Activated CD4-positive, alpha-beta T cell treated with anti-CD3 and anti-CD28 coated beads for 48 hours (primary cell): ENCODE measurements at places on chromosomes 16 and 17.

- DNase-seq, result no peak
Observed at GRCh38 chr16:49580751-49581303, 207.2 kb downstream of the C16orf78 start.

- DNase-seq, result no peak
Observed at GRCh38 chr16:27699540-27699939, 149.6 kb downstream of the KATNIP start.

- no peak for DNase-seq
Observed at GRCh38 chr17:62756198-62756597, 51.9 kb downstream of the MARCHF10 start.

- DNase-seq, result no peak
Observed at GRCh38 chr17:82629748-82630147, 18.5 kb downstream of the WDR45B start.

GRCh38 chr17:64240261-64240740 is 22.8 kb downstream of the TEX2 start:
- DNase-seq, result no peak

DNA sequence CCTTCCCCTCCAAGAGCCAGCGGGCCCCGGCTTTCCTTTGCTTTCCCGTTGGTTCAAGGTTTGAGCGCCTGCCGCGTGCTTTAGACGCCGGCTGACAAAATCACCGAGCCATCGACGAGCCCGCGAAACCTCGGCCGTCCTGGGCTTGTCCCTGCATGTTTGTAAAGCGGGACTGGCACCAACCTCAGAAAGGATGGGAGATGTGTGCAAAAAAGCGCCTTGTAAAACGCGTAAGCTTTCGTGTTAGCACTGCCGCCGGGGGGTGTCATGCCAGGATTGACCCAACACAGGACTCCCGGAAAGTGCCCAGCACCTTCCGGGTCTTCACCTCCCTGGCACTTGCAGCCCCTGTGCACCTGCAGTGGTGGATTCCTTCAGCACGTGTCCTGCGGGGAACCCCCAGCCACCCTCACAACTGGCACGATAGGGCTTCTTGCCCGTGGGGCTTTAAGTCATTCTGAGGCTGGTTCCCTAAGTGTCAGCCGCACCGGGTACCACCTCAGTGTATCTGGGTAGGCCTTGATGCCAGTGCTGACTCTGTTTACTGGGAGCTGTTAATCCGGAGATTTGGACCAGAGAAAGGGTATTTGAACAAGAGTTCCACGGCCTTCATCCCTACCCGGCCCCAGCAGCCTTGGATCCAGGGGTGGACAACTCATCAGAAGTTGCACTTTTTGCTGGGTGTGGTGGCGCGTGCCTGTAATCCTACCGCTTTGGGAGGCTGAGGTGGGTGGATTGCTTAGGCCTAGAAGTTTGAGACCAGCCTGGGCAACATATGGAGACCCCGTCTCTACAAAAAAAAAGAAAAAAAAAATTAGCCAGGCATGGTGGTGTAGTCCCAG is 817 bp downstream of the NDUFAF8 start:
- DNase-seq, result peak; percentile 73

- no peak for DNase-seq
Observed at GRCh38 chr17:6643451-6644125, 2.7 kb downstream of the TXNDC17 start.

GRCh38 chr17:10328971-10329923 is 43.6 kb downstream of the MYH13 start:
- DNase-seq, result no peak

DNA sequence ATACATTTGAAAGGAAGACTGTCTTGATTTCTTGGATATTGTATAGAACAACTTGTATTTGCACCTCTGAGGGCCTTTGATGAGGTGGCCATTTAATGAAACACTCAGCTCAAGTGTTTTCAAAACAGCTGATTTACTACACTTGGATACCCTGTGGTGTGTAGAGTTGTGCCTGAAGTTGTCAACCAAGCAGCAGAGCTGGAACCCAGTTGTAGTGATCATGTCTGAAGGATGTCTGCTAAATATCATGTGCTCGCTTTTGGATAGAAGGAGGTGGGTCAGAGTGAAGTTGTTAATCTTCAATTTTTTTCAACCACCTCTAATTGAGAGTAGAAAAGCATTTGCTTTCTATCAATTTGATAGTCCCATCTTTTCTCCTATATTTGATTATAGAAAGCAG is 175.9 kb upstream of the TBX2 start:
- no peak for DNase-seq

DNA sequence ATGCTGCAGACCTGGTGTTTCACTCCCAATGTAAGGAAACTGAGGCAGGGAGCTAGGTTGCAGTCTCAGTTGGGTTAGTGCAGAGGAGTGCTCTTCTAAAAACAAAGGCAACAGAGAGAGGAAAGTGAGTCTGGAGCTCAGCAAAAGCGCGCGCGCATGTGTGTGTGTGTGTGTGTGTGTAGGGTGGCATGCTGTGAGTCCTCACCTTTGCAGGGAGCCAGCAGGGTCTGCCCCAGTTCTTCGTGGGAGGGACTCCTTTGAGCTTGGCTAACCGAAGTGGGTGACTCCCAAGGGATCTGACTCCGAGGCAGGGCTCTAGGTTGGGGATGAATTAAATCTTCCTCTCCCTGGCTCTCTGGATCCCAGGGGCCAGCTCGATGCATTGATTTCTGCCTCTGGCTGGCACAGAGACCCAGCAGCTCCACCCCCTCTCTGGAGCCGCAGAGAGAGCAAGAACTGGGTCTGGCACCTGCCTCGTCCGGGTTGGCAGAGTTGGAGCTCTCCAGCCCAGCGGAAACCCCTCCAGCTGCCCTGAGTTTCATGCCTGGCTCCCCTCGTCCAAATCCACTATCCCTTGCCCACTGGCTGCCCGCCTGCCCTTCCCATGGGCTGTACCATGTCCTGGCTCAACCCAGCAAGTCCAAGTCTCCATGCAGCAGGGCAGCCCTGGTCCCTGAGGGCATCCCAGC is 1.3 kb upstream of the BTBD17 start:
- DNase-seq, result no peak

GRCh38 chr16:67535201-67535600 is 6.6 kb downstream of the RIPOR1 start:
- DNase-seq, result no peak

- no peak for DNase-seq
Observed at GRCh38 chr17:63688396-63689020, 11.4 kb downstream of the LIMD2 start.

GRCh38 chr16:17313085-17313611 is 157.6 kb downstream of the XYLT1 start:
- no peak for DNase-seq

DNA sequence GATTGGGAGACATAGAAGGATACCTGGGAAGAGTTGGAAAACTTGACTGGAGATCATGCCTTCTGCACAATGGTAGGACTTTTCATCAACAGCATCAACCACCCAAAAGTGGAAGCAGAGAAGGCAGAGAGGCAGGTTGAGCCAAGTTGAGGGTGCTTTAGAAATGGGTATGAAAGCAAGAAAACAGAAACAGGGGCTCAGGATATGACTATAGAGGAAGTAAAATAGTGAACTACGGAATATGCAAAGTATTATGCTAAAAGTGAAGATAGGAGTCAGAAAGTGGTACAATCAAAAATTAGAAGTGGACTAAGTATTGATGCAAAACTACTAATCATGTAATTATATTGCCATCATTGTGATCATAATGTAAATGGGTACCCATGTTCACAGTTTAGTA is 16.1 kb upstream of the ARHGAP44 start:
- no peak for DNase-seq

DNA sequence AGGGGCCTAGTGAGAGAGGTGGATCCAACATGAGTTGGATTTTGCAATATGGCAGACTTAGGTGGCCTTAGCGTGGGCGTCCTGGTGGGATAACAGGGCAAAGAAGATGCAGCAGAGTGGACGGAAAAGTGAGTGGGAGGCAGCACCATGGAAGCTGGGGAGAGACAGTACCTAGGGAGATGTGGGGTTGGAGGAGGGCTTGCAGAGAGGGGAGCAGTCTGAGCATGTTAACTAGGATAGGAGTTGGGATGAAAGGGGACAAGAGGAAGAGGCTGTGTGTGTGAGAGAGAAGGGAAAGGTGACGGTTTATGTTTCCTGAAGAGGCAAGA is 120.1 kb downstream of the NTN1 start:
- DNase-seq, result no peak

GRCh38 chr17:48843187-48843900 is 12.5 kb downstream of the CALCOCO2 start:
- no peak for DNase-seq

- peak; percentile 46 for DNase-seq
Observed at GRCh38 chr17:413706-414380, 61.2 kb upstream of the RPH3AL start.

- DNase-seq, result no peak
Observed at GRCh38 chr17:6170349-6170748, 100.2 kb downstream of the WSCD1 start.

- DNase-seq, result peak; percentile 26
Observed at GRCh38 chr17:36657763-36658490, 56.5 kb downstream of the MRM1 start.

DNA sequence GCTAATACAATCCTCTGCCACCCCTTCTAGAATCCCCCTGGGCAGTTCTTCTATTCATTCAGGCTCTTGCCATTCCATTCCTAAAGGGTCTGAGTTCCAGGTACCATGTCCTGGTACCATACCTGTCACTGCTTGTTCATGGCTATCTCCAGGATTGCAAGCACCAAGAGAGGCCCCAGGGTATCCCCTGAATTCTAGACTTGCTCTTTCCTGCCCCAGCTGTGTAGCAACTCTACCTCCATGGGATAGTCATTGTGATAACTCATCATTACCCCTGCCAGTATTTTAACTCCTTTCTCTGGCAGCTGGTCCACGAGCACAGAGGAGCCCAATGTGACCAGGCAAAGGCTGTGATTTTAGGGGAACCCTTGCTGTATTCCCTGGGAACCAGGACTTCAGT is 143.7 kb upstream of the CDH5 start:
- DNase-seq, result no peak

DNA sequence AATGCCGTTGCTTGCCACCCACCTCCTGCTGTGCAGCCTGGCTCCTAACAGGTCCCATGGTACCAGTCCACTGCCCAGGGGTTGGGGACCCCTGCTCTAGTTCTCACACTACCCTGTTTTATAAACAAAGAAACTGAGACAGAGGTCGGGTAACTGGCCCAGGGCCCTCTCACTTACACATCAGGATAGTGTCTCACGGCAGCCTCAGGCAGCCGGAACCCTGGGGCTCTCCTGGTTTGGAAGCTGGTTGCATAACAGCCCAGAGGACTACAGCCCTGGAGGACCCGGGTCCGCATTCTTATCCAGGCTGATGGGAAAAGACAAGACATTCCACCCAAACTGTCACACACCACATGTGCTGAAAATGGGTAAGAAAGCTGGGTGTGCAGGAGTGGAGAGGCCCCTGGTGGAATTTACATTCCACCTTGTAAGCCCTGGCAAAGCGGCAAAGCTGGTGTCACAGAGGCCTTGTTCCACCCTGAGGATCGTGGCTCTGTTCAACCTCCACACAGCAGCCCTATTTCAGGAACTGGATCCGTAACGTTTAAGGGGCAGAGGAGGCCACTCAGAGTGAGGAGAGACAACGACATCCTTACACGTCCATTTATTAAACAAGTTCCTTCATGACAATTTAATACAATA is 9.8 kb downstream of the CMTM3 start:
- DNase-seq, result no peak

GRCh38 chr17:29949696-29950095 is 8.3 kb downstream of the EFCAB5 start:
- DNase-seq, result no peak

DNA sequence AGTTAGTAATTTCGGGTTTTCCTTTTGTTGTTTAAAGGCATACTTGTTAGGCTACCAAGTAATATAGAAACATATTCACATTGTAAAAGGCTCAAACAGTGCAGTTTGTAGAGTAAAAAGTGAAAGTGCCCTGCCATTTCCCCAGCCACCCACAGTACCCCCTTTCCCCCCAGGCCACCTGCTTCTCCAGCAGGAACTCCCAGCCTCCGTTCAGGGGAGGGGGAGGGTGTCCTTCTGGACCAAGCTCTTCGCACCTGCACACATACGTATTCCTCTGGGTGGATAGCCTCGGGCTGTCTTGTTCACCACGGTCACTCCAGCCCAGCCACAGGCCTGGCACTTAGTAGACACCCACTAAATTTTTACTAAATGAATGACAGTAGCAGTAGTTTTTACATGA is 144.5 kb downstream of the CLEC16A start:
- no peak for DNase-seq

DNA sequence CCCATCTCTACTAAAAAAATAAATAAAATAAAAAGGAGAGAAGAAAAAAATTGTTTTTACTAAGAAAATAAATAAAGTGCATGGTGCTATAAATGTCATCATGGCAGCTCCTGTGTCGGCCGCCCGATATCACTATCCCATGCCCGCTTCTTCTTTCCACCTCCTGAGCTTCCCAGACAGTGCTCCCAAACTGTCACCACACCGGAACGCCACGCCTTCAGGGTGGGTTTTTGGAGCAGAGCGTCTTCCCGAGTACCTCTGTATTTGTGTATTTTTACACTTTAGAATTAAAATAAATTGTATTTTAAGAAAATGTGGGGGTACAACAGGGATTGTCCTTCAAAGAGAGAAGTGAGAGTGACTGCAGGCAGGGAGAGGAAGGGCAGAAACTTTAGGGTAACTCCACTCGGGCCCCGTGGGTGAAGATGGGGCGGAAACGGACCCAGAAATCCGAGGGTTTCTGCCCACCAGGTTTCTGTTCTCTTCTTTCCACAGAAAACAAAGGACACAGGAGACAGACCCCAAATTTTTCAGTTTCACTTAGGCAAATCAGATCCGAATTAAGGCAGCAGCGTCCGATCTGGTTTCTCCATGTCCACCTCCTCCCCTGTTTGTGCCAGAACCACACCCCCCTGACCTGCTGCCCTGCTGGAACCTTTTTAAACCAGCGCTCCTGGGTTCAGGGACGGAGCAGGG is 3.6 kb upstream of the ITGAX start:
- DNase-seq, result no peak

GRCh38 chr16:14419817-14420216 is 210.2 kb downstream of the PARN start:
- no peak for DNase-seq

DNA sequence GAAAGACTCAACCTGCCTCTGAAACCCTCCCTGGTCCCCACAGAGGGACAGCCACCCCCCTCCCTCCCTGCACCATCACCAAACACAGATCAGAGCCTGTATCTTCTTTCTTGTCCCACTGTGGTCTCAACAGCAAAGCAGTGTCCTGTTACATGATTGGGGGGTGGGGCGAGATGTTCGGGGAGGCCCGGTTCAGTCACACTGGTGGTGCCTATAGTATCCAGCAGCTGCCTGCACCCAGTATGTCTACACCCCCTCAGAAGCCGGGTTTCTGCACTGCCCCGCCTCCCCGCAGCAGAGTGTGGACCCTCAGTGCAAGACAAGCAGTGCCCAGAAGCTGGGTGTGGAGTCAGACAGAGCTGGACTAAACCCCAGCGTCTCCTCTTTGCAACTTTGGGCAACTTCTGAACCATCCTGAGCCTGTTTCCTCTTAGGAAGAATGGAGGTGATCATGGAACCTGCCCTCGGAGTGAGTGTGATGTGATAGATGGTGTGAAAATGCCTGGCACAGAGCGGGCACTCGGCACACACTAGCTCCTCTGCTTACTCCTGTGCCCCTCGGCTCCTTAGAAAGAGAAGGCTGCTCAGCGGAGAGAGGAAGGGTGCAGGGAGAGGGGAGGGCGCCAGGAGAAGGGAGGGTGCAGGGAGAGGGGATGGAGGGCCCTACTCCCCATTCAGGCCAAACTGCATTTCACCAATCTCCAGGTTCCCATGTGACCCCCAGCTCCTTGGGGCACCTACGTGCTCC is 84.0 kb upstream of the TNRC6C start:
- DNase-seq, result no peak

- peak; percentile 95 for DNase-seq
Observed at GRCh38 chr17:996554-997344, at the start of gene TIMM22. TIMM22 (plus strand) TSS chr17:997129; CDS start chr17:997143, 14 bp downstream.

- DNase-seq, result no peak
Observed at GRCh38 chr17:41987642-41988041, 21.0 kb downstream of the CNP start.

- DNase-seq, result no peak
Observed at GRCh38 chr17:72305472-72305871, 184.7 kb downstream of the SOX9 start.
